ENCODE measurements at places on chromosomes 1 and 21.
A peak's percentile ranks its signal among the peaks of the same experiment; 100 is the strongest.

GRCh38 chr1:21337928-21338572 lies 47.8 kb upstream of the ECE1 start:
- DNase-seq = peak; percentile 94

- no peak for DNase-seq
These were observed 21.9 kb downstream of the IL23R start for GRCh38 chr1:67188137-67188536.

DNA sequence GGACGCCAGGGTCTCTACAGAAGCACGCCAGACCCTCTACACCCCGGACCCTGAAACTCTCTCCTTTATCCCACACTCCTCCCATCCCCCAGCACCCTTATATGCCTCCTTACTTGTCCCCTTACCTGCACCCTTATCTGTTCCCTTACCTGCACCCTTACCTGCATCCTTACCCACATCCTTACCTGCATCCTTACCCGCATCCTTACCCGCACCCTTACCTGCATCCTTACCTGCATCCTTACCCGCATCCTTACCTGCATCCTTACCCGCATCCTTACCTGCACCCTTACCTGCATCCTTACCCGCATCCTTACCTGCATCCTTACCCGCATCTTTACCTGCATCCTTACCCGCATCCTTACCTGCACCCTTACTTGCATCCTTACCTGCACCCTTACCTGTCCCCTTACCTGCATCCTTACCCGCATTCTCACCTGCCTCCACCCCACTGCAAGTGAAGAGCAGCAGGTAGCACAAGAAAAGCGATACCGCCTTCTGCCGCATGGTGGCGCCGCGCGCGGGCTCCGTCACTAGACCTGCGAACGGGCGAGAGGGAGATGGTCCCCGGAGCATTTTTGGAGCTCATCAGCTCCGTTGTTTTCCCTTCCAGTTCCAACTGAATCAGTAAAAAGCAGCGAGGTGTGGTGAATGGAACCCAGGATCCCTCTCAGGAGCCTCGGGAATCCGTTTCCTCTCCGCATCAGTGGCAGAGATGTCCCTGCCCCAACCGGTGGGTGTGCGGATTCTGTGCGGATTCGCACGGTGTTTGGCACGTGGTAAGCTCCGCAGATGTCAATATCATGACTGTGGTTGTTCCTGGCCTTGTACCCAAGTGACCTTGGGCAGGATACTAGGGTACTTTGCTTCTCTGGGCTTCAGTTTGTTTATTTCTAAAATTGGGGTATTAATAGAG lies 2.9 kb downstream of the IFI6 start:
- peak; percentile 55 for DNase-seq

- DNase-seq = peak; percentile 97
These were observed 14.7 kb downstream of the MTHFR start for GRCh38 chr1:11790880-11791715.

- no peak for DNase-seq
These were observed 31.1 kb upstream of the CYP4B1 start for GRCh38 chr1:46767649-46768282.

DNA sequence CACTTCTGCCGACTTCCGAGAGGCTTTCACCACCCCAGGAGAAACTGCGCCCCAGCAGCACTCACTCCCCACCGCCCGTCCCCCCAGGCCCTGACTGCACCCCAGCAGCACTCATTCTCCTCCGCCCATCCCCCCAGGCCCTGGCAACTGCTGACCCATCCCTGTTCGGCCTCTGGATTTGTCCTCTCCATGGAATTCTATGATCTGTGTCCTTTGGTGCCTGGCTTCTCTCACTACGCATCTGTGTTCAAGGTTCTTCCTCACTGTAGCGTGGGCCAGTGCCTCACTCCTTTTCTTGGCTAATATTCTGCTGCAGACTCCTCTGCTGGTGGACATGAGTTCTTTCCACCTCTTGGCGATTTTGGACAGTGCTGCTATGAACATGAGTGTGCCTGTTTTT lies 121.8 kb upstream of the ARHGEF16 start:
- DNase-seq = no peak

Measured in fibroblast of villous mesenchyme (primary cell).